ENCODE measurements at places on chromosomes 1 and 21. TPM values are rescaled to one million over a fixed set of nuclear protein-coding genes. Genes with fewer than 3 reads are reported as not detected.
A peak's percentile ranks its signal among the peaks of the same experiment; 100 is the strongest.

DNA sequence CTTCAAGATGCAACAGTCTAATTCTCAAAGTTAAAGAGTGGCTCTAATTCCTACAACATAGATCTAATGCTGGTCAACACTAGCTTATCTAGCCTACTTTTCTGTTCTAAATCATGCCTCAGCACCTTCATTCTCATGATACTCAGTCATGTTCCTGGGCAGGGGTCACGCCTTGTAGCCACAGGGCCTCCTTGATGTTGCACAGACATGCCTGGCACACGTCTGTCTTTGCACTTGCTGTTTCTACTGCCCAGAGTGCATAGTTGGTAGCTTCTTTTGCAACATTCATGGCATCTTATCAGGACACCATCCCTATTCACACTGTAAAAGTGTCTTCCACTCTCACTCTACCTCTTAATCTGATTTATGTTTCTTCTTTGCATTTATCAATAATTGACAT lies 76.6 kb downstream of the TBX15 start:
- no peak for DNase-seq

GRCh38 chr1:180188091-180188506 lies 33.4 kb downstream of the QSOX1 start:
- DNase-seq: peak; percentile 44

GRCh38 chr21:41137401-41137800 lies 30.6 kb upstream of the BACE2 start:
- DNase-seq: no peak

GRCh38 chr1:223248001-223248769 lies 105.1 kb upstream of the TLR5 start:
- DNase-seq: no peak

DNA sequence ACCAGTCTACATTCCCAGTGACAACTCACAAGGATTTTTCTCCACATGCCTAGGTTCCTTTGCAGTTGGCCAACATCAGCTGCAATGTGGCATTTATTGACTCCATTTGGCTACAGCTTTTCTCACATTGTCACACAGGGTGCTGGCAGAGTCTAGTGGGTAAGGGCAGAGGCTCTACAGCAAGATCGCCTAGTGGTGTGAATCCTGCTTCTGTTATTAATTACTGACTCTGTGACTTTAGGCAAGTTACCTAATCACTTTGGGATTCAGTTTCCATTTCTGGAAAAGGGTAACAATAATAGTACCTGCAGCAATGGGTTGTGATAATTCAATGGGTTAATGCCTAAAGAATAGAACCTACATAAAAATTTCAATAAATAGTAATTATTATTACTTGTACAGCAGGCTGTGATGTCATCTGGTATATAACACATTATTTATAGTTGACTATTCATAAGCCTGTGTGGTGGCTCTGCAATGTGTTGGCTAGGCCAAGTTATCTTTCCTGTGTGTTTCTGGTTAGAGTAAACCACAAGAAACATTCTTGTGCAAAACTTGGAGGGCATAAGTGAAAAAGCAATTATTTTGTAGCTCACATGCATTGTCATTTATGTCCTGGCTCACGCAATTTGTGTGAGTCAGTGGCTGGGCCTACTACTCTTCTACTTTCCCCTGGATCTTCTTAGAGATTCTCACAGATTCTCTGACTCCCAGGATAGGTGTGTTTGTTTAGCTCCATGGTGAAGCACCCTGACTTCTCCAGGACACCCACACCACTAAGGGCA lies 59.5 kb downstream of the PTGS2 start:
- DNase-seq: no peak

- DNase-seq: peak; percentile 65
These were observed 4.5 kb downstream of the KCNJ9 start for GRCh38 chr1:160085686-160086455.

Gene GPR37L1
- not detected for total RNA-seq

Gene NLRP3
- total RNA-seq: 0.24 TPM

Gene IFI44L
- total RNA-seq: 1.5 TPM
